ENCODE measurements at places on chromosomes 3 and 15.

- DNase-seq, result peak; percentile 26
These were observed 566 bp downstream of the HMCES start for GRCh38 chr3:129278966-129279906.

DNA sequence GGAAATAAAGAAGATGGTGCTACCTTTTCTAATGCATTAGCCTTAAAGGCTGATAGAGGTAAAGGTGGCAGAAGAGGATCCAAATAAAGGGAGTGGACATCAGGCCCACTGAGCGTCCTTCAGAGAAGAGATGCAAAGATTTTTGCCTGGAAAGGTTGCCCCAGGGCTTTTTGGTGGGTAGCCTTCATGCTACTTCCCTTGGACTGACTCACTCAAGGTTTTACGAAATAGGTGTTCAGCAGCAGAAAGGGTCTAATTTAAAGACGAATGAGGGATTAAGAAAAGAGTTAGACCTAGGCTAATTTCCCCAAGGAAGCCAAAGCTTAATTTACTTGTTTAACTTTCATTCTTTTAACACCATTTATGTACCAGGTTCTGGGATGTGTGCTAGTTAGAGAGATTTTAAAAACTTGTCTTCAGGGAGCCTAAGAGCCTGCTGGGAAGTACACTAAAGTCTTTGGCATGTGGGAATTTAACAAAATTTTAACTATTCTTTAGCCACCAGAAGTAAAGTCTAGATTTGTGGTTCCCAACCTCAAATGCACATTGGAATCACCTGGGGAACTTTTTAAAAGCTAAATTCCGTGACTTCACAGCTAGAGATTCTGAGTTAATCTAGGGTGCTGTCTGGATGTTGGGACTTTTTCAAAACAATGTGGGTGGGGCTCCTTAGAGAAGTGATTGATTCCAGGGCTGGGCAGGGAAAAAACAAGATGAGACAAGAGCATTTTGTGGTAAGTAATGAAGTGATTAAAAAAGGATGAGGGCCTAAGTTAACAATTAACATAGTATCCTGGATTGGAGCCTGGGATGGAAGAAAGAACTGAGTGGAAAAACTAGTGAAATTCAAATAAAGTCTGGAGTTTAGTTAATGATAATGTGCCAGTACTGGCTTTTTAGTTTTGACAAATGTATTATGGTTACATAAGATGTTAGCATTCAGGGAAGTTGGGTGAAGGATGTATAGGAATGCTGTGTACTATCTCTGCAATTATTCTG, 3.4 kb downstream of the IL20RB start:
- DNase-seq, result no peak

DNA sequence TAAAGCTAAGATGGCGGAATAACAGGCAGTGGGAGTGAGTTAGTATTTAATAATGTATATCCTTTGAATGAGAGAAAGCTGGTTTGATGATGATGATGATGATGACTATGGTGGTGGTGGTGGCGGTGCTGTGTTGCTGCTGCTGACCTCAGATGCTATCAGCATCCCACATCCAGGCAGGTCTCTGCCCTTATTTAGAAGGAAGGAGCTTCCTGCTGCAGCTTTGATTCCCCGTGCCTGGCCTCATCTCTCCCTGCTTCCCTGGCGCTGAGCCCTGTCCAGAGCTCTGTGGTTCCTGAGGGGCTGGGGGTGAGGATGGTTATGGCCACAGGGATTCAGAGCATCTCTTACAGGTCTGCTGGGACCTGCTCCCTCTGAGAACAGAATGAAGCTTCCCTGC, 73.1 kb downstream of the RAB11A start:
- DNase-seq, result no peak

- DNase-seq, result no peak
These were observed 170.2 kb downstream of the FEZF2 start for GRCh38 chr3:62203152-62203551.

GRCh38 chr15:39125904-39126303, 455.0 kb upstream of the THBS1 start:
- DNase-seq, result no peak

GRCh38 chr15:100526027-100526481, 2.7 kb downstream of the CERS3 start:
- no peak for DNase-seq

- DNase-seq, result no peak
These were observed 63.8 kb upstream of the CGNL1 start for GRCh38 chr15:57312318-57313133.

GRCh38 chr15:51780636-51781035, 29.2 kb downstream of the TMOD2 start:
- DNase-seq, result no peak

GRCh38 chr3:66450390-66451022, 50.3 kb downstream of the LRIG1 start:
- DNase-seq, result no peak

DNA sequence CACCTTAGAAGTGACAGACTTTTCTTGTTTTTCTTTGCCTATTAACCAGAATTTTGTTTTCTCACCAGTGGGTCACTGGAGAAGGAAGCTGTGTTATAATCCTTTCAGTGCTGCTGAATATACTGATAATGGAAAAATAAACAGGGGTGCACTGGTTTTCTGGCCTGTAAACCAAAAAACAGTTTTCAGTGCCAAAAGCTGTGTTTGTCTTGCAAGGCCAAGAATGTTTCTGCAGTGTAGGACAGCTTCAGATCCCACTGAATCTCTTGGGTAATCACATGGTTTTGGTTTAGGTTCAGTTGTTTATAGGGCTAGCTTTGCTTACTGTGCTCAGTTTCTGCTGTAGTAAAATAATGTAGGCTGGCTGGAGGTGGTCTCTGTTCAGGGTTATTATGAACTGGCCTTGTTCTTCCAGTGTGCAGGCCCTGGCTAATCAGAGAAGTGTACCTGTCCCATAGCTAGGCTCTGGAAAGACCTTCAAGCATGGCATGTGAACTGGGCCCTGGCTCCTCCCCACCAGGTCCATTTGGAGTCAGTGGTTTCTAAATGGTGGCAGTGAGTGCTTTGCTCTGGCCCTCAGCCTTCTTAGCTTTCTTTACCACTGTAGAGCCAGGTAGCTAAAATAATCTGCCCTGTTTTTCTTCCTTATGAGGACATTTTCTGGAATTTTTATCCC, 18.7 kb downstream of the PDE8A start:
- DNase-seq, result no peak

GRCh38 chr3:13827699-13828098, 52.2 kb downstream of the WNT7A start:
- no peak for DNase-seq

- no peak for DNase-seq
These were observed at the start of gene MYZAP for GRCh38 chr15:57591822-57592367. Gene MYZAP, plus strand, starts transcription at chr15:57591904. Its CDS starts 131 bp downstream, at chr15:57592035.

DNA sequence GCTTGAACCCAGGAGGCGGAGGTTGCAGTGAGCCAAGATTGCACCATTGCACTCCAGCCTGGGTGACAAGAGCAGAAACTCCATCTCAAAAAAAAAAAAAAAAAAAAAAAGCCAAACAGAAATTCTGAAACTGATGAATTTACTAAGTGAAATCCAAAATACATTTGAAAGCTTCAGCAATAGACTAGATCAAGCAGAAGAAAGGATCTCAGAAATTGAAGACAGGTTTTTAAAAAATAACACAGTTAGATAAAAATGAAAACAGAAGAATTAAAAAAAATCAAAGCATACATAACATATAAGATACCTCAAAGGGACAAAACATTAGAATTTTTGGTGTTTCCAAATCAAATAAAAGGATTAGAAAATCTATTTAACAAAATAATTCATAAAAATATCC, 114.4 kb downstream of the TP63 start:
- no peak for DNase-seq

DNA sequence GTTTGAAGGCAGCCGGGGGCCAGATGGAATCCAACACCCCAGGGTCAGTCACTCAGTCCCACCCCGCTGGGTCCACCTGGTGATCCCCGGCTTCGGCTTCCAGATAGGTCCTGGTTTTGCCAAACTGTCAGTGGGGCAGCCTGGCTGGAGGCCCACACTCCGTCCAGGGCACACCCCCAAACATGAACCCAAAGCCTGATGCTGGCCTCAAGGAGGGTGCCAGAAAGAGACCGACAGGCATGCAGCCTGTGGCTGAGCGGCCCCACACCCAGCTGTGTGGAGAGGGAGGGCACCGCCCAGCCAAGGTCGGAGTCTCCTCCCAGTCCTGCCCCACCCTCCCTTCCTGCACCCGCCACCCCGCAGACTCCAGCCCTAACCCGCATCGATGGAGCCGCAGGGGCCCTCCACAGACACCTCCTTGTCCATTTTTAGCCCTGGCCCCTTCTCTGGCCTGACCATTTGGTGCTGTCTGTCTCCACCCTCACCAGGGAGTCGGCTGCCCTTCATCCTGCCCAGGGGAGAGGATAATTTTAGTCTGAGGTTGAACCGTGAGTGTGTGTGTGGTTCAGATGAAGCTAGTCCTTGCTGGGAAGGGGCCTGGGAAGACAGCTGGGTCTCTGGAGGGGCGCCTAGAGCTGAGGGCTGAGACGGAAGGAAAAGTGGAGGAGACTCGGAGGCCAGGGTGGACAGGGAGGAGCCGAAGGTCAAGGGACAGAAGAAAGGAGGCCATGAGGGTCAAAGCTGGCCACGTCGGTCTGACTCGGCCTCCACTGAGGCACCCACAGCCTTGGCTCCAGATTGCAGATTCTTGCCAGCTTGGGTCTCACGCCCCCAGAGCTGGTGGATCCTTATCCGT, 23.1 kb downstream of the TNK2 start:
- DNase-seq, result no peak

DNA sequence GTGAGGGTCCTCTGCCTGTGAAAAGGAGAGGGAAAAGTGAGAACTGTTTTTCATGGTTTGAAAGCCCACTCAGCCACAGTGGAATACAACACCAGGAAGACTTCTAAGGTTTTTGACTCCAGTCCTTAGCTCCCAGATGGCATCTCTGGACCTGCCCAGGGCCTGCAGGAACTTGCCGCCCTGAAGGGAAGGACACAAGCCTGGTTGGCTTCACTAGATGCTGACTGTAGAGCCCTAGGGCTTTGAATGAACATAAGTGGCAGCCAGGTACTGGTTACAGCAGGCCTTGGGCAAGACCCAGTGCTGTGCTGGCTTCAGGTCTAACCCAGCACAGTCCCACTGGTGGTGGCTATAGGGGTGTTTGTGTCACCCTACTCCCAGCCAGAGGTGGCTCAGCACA, 21.3 kb upstream of the TMEM266 start:
- no peak for DNase-seq

GRCh38 chr3:62622553-62623174, 249.3 kb upstream of the FEZF2 start:
- no peak for DNase-seq

GRCh38 chr3:29065211-29065785, 215.6 kb upstream of the RBMS3 start:
- no peak for DNase-seq

DNA sequence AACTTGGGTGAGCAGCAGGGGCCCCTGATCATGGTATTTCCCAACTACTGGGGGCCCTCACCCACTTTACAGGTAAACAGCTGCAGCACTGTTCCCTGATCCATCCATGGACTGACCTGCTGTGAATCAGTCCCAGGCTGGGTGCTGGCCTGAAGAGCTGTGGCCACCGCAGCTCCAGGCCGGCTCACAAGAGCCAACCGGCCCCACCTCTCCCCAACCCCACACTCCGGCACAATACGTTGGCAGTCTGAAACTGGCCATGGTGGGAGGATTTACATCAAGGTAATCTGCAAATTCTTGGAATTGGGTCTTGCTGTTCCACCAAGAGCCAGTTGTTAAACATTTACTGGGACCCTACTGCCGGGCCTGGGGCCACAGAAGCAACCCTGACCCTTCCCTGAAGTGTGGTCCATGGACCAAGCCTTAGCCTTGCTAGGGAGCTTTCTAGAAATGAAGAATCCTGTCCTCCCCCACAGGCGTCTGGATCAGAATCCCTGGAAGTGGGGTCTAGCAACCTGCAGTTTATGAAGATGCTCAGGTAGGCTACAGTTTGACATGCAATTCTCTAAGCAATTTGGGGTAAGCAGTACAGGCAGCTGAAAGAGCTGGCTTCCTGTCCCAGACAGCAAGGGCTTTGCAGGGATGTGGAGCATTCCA, 3.7 kb downstream of the SLC6A20 start:
- DNase-seq, result no peak

DNA sequence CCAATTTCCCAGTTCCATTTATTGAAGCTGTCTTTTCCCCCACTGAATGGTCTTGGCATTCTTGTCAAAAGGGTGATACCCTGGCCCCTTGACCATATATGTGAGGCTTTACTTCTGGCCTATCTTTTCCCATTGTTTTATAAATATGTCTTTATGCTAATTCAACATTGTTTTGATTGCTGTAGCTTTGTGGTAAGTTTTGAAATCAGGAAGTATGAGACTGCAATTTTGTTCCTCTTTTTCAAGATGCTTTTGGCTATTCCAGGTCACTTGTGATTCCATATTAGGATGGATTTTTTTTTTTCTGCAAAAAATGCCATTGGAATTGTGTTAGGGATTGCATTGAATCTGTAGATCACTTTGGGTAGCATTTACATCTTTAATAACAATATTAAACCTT, 141.2 kb upstream of the MANF start:
- no peak for DNase-seq

- no peak for DNase-seq
These were observed 510.5 kb upstream of the CBLB start for GRCh38 chr3:106379251-106379750.

Data from activated naive CD4-positive, alpha-beta T cell (primary cell).